ENCODE measurements at places on chromosomes 5 and 9. TPM values are rescaled to one million over a fixed set of nuclear protein-coding genes. Genes with fewer than 3 reads are reported as not detected.

The PCA3 gene
- total RNA-seq, result not detected

DNA sequence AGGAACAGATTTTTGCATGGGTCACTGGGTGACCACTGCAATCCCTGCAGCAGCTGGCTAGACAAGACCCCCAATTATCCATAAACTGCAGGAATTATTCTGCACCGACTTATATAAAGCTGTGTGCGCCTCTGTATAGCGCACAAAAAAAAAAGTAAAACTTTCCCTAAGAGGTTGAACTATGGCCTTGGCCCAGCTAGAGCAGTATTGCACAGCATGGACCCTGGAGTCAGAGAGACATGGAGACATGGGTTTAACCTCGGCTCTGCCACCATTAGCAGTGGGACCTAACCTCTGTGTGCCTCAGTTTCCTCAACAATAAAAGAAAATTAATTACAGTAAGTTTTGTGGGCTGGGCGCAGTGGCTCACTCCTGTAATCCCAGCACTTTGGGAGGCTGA, 17.1 kb upstream of the GRPEL2 start:
- H3K36me3 ChIP-seq, result no peaks in the 10 kb centered on the region
- no peak for DNase-seq
- no peak overlapping the region for H3K4me3 ChIP-seq
- H3K27me3 ChIP-seq, result no peaks in the 10 kb centered on the region
- no peak overlapping the region for H3K27ac ChIP-seq

- H3K36me3 ChIP-seq, result peaks cover 68% of the 10 kb centered on the region
- no peak overlapping the region for H3K4me3 ChIP-seq
- peaks cover 37% of the 10 kb centered on the region for H3K4me1 ChIP-seq
Observed at GRCh38 chr9:89342948-89343347, 24.6 kb downstream of the SECISBP2 start.

The SPATA31A1 gene
- total RNA-seq, result not detected

DNA sequence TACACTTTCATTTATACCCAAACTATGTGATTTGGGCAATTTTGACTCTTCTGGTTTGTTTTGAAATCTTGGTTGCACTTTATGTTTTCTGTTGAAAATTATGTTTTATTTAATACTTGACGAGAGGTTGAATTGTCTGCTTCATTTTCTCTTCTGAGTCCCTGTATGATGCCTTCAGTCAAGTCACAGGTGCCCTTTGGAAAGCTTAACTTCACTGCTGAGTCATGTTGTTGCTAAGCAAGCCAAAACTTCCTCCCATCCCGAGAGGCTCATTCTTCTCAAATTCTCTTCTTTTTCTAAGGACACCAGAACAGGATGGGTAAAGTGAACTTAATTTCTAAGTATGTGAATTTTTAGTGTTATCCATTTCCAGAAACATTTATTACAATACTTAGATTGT, 455.3 kb upstream of the PTGER4 start:
- H3K27me3 ChIP-seq, result no peaks in the 10 kb centered on the region
- H3K4me1 ChIP-seq, result peaks cover 39% of the 10 kb centered on the region
- H3K36me3 ChIP-seq, result peaks cover 15% of the 10 kb centered on the region
- peak overlapping the region; percentile 29 for H3K4me3 ChIP-seq
- H3K27ac ChIP-seq, result peak overlapping the region; percentile 80

The ARID3C gene
- not detected for total RNA-seq

Measured in activated CD8-positive, alpha-beta memory T cell treated with anti-CD3 and anti-CD28 coated beads, Interleukin-2, amount 10 ng/mL, durations not matched to agents 7 days and 5 days (primary cell).